HCEC 1CT (cell line): ENCODE measurements at places on chromosomes 13 and 19.

DNA sequence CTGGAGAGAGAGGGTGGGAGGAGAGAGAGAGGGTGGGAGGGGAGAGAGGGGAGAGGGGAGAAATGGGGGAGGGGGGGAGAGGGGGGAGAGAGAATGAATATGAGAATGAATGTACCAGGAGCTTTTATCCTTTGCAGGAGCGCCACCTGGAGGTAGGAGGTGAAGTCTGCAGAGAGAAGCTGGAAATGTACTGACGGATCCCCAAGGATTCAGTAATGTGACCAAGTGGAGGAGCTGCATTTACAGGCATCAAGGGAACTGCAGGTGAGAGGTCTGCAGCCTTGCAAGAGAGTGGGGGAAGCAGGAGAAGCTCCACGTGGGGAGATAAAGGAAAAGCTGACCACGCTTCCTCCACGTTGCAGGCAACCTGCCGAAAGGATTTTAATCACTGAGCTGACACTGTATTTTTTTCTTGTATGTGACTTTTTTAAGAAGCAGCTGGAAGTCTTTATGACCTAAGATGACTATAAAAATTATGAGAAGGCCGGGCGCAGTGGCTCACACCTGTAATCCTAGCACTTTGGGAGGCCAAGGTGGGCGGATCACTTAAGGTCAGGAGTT, 33.7 kb downstream of the VSTM1 start:
- peak; percentile 41 for DNase-seq

DNA sequence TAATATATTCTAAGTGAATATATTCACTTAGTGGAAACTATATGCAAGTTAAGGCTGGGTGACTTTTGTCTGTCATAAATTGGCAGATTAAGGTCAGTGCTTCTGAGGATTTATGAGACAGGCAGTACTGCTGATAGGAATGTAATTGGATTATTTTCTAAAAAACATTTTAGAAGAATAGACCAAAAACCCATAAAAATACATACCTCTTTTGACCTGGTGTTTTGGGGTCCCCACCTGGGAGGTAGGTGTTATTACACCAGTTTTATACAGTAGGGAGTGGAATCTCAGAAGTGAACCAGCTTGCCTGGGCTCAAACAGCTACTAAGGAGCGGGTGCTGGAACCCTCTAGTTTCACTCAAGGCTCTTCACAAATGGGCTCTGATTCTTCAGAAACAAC, 25.3 kb downstream of the COG3 start:
- no peak for DNase-seq

GRCh38 chr19:48310227-48310626, 15.1 kb upstream of the EMP3 start:
- DNase-seq = no peak

- DNase-seq = no peak
Observed at GRCh38 chr19:15247107-15248014, 15.1 kb upstream of the EPHX3 start.

DNA sequence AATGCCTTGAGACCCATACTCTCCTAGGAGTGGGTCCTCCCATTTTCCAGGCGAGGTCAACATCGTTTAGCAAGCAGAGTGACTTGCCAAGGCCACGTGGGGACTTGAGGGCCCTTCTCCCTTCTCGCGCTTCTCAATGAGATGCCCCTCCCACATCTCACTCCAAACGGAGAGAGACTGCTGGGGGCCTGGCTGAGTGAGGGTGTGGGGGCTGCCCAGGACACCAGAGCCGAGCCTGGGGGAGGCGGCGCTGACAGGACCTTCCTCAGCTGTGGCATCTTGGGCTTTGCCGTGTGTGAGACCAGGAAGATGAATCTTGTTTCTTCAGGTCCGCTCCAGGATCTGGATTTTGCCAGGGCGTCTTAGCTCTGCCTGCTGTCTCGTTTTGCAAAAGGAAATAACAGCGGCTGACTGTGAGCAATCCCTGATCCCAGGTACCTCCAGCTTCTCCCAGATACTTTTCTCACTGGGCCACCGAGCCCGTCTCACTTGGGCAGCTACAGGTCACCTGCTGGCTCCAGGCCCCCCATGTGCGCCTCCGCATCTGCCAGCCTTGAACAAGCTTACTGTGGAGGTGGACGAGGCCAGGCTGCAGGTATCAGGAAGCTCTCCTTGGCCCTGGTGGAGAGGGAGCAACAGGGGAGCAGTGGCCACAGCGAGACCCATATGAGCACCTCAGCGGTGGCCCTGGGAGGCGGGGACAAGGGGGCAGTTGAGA, 6.0 kb downstream of the COX6B2 start:
- no peak for DNase-seq

DNA sequence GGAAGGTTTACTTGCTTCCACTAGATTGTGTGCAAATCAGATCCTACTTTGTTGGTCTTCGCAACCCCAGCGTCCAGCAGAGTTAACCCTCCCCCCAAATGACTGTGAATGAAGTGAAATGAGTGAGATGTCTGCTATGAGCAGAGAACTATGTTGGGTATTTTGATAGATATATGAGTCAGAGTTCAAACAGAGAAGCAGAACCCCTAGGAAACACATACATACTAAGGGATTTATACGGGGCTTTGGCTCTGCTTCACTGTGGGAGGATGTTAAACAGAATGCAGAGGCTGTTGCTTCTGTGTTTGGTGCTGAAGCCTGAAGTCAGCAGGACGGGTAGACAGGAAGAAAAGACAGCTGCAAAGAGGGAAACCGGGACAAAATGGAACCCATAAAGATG, 197.0 kb downstream of the MZT1 start:
- DNase-seq = no peak
